ENCODE measurements at places on chromosomes 6 and 20.

DNA sequence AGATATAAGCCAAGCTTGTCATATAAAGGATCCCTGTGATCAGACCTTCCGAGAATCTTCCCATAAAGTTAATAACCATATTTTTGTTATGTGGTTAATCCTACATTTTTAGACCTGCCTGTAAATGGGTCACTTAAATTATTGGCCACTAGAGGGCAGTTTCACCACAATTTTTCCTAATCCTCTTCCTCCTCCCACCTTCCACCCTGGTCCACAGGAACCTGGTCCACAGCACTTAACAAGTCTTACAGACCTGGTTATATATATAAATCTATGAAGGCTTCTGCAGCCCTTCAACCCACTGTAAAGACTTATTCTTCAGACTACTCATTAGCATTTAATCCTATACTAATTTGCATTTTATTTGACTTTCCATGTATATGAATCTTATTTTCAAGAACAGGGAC, 28.3 kb downstream of the MRS2 start:
- DNase-seq: no peak

DNA sequence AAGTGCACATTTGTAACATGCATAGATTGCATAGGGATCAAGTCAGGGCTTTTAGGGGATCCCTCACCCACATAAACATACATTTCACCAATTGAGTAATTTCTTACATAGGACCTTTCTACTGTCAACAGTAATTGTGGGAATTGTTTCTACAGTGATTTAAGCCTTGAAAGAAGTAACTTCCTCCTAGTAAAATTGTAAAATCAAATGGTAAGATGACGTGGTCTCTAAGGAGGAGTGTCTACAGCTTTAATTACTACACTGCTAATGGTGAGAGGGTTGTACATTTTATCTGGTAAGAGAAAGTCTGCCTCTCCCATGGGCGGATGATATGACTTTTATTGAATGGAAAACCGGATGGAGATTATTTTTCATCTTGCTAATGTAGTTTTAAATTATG, 98.0 kb downstream of the RPP40 start:
- no peak for DNase-seq

GRCh38 chr6:14499309-14499708, 381.7 kb downstream of the CD83 start:
- no peak for DNase-seq

DNA sequence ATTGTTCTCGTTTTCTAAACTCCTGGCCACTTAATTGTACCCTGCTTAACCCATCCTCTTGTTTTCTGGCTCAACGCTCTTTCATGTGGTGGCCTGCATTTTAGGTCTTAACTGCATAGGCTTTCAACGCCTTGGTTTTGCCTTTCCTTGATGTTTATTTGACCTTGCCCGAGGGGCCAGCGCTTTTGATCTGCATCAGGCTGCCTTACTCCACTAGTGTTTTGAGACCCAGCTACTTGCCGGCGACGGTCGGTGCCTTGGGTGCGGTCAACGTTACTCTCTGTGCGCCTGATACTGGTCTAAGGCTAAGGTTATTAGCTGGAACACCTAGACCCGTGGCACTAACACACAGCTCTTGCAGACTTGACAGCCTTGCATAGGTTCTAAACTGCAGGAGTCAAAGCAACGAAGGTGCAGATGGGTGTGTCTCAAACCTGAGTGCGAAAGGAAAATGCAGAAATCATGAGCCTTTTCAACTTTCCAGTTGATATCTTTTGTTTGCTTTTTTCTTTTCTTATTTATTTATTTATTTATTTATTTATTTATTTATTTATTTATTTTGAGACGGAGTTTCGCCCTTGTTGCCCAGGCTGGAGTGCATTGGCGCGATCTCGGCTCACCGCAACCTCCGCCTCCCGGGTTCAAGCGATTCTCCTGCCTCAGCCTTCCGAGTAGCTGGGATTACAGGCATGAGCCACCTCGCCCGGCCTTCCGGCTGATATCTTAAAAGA, 138.8 kb downstream of the HFE start:
- DNase-seq: no peak

DNA sequence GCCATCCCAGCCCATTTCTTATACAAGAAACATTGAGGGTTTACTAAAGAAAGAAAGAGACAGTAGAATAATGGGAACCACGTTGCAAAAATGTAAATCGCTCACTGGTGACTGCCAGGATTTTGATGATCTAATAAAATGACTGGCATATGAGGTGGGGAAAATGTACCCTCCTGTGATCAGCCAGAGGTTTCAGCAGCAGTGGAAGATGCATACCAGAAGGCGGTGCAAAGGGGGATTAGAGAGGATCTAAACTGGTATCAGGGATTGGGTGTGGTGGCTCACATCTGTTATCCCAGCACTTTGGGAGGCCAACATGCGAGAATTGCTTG, 60.8 kb upstream of the DDR1 start:
- no peak for DNase-seq

- DNase-seq: no peak
Measured at GRCh38 chr6:40437631-40438030, 149.5 kb downstream of the LRFN2 start.

GRCh38 chr20:44222633-44223368, 12.2 kb upstream of the OSER1 start:
- DNase-seq: no peak

DNA sequence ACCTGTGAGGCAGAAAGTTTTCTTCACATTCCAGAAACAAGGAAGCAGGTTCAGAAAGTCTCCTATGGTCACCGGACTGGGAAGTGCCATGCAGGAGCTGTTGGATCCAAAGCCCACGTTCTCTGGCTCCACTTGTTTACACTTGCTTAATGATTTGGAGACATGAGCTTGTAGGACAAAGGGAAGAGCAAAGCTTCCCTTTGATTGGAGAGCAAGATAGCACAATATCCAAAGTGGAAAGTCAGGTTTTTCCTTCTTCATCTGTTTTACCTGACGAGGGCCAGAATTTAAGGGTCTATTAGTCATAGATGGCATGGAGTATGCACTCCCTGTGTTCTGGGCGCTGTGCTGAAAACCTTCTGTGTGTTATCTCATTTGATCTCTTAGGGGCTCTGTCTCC, 81.2 kb downstream of the PDE7B start:
- no peak for DNase-seq

DNA sequence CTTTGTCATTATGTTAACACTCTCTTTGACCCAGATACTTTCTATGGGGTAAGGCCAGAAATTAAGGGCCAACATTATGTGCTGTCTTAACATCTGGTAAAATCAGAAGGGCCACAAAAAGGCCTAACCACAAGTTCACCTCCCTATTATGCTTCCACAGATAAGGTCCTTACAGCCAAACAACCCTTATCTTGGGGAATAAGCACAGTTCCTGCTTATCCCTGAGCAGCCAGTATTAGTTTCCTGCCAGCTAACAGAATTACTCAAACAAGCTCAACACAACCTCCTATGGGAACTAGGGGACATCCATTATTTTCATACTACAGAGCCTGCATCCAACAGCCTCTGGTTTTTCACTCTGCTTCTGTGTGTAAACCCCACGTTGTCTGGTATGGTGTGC, 724.8 kb downstream of the HACE1 start:
- DNase-seq: no peak

- no peak for DNase-seq
Measured at GRCh38 chr6:138206862-138207261, 11.4 kb downstream of the PBOV1 start.

DNA sequence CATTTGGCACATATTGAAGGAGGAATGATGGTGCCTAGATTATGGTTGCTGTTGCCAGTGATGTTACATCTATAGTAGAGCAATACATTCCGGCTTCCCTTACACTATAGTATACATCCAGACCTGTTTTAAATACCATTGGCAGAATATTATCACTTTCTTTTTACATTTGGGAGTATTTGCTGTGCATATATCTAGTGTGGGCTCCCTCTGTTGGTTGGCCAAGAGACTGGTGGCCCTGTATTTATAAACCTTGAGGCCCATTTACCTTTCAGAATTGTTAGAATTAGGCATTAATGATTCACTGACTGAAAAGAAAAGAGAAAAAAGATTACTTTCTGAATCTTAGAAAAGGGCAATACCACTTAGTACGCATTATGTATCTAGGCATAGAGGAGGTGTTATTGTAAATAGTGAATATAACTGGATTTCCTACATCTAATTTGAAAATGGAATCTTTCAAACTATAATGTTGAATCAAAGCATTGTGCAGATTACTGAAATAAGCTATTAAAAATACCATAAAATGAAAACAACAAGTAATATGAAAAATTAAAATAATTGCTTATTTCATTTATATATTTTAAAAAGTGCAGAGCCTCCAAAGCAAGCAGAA, 628.8 kb upstream of the MAN1A1 start:
- no peak for DNase-seq

GRCh38 chr6:26475823-26476729, 18.3 kb downstream of the BTN2A1 start:
- DNase-seq: no peak

GRCh38 chr6:31349301-31349700, 7.7 kb downstream of the HLA-B start:
- DNase-seq: no peak

- no peak for DNase-seq
Measured at GRCh38 chr6:36786055-36786675, 53.1 kb downstream of the CPNE5 start.

DNA sequence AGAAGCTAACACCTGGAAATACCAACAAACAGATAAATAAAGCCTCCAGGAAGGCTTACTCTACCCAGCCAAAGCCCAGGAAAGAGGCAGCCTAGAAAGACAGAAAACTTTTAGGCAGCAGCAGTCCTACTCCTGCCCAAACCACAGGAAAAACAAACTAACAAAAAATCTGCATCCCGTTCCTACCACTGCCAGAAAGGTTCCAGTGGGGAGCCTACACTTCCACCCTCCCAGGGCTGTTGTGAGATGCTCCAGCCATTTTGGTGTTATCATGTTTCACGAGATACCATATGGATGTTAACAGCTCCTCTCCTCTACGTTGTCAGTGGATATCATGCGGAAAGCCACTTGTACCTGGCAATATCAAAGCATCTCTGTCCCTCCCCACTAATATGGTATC, 336.7 kb upstream of the PRND start:
- DNase-seq: no peak

DNA sequence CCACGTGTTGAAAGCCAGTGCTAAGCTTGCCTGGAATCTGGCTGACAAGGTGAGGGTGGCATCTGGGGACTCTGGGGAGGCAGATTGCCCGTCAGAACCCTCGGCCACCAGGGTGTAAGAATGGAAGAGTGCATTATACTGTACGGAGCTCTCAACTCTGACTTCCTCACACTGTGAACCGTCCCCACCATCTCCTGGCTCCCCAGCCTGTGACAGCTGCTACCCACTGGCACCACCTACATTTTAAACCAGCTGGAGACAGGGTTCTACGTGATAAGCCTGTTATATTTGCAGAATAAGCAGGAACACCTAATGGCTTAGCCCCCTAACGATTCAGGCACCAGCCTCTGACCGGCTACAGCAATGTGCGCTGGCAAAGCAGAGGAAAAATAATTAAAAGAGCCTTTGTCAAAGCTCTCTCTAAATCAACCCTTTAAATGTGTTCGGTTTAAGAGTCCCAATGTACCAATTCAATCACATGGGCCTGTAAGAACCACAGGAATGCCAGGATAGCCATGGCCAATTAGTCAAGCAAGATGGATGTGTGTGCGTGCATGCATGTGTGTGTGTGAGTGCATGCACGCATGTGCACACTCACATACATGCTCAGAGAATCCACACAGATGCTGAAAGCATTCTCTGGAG, 89.1 kb upstream of the TAB2 start:
- no peak for DNase-seq

DNA sequence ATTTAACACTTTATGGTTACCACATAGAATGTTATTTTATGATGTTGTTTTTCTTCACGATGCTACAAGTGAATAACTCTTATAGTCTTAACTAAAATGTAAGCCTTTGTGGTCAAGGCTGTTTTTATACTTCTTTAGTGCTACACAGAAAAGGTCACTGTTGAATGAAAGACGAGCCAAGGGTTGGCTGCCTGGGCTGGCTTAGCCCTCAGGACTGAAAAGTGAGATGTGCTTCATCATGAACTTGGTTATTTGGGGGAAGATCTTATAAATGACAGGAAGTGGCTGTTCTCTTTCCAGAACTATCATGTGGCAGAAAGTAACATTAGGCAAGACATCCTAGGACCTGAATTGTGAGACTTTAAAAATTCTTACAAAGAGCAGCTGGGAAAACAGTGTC, 404.0 kb downstream of the BTBD3 start:
- no peak for DNase-seq

DNA sequence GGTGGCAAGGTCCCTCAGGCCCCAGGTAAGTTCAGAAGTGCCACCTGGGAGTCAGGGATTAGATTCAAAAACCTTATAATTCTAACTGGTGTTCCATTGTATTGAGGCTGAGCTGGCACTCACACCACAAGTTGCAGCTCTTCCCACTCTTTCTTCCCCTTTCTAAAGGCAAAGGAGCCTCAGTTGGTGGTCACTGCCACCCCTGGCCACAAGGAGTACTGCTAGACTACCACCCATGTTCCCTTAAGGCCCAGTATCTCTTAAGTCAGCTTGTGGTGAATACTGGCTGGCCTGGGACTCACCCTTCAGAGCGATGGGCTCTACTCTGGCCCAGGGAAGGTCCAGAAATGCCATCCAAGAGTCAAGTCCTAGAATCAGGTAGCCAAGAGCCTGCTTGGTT, 421.1 kb upstream of the KHDRBS2 start:
- no peak for DNase-seq

- peak; percentile 75 for DNase-seq
Measured at GRCh38 chr6:27839626-27840475, 72.3 kb downstream of the OR2B2 start.

GRCh38 chr20:731891-732560, 36.3 kb downstream of the SLC52A3 start:
- peak; percentile 68 for DNase-seq

GRCh38 chr20:21302664-21303060, 469 bp upstream of the XRN2 start:
- no peak for DNase-seq

GRCh38 chr6:147116056-147116455, 88.2 kb upstream of the STXBP5 start:
- no peak for DNase-seq

DNA sequence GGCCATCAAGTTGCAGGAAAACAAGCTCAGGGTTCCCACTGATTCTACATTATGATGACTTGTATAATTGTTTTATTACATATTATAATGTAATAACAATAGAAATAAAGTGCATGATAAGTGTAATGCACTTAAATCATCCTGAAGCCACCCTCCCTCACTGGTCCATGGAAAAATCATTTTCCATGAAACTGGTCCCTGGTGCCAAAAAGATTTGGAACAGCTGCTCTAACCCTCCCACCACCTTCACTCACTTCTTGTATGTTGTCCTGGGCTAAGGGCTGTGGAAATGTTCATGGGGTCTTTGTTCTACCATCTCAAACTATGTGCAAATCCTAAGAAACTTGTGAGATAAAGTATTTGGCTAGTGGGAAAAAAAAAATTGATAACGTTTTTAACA, 133.8 kb downstream of the LRRC1 start:
- DNase-seq: no peak

- DNase-seq: no peak
Measured at GRCh38 chr6:74782346-74782745, 423.5 kb downstream of the COL12A1 start.

- DNase-seq: no peak
Measured at GRCh38 chr6:3227363-3228045, at the start of gene TUBB2B. TSS of gene TUBB2B (minus strand) at chr6:3227653. CDS start at chr6:3227543, 110 bp downstream.

GRCh38 chr6:37260444-37260843, 2.5 kb upstream of the TMEM217 start:
- no peak for DNase-seq

Data from coronary artery (tissue), 2 donors.